H7 (cell line): ENCODE measurements at places on chromosomes 4 and X. TPM values are rescaled to one million over a fixed set of nuclear protein-coding genes. Genes with fewer than 3 reads are reported as not detected.

- DNase-seq, result no peak
Measured at GRCh38 chr4:52192721-52193135, 141.6 kb downstream of the SPATA18 start.

DNA sequence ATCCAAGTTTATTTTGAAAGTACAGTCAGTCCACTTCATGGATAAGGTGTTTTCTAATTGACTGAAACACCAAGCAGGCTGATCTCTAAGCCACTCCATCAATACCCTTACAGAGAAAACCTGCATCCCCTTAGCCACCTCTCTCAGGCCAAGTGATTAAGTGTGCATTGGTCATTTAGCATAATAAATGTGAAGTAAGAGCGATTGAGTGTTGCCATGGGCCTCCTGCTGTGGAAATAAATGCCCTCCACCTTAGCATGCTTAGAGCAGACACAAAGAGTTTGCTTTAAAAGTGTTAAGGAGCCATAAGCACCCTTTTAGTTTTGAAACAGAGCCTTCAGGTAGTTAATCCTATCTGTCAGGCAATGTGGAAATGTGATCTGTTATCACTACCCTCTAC lies 386.5 kb downstream of the GPAT3 start:
- DNase-seq, result no peak

DNA sequence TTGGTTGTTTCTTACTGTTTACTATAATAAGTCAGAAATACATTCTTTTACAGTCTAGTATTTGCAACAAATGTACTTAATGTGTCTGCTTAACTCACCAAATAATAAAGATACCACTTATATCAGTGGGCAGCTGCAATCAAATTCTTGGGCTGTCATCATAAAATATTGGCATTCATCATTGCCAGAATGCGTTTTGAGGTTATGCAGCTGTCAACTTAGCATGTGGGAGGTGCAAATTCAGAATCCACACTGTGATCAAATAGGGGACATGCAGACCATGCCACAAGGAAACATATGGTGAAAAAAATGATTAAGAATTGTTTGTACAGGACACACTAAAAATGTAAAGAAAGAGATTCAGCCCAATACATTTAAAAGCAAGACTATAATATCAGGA lies 86.5 kb downstream of the HCCS start:
- DNase-seq, result no peak

DNA sequence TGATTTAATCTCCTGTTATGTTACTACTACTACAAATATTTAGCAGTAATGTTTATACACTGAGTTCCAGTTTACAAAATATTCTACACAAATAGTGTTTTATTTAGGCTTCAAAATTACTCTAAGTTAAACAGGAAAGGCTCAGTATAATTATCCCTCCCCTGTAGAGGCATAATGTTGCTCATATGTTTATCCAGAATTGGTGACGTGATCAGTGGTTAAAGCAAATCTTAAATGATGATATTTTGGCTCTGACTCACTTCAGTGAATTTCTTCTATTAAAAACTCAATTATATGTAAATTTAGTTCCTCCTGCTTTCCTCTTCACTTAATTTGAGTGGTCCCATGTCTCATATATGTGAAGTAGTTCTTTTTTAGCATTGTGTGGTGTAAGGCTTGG lies 438.5 kb downstream of the ADGRL3 start:
- DNase-seq, result no peak

GRCh38 chr4:27005905-27006590 lies 145.4 kb downstream of the STIM2 start:
- DNase-seq, result no peak

The REPS2 gene
- 0.31 and 1.1 TPM in 2 replicates for total RNA-seq

DNA sequence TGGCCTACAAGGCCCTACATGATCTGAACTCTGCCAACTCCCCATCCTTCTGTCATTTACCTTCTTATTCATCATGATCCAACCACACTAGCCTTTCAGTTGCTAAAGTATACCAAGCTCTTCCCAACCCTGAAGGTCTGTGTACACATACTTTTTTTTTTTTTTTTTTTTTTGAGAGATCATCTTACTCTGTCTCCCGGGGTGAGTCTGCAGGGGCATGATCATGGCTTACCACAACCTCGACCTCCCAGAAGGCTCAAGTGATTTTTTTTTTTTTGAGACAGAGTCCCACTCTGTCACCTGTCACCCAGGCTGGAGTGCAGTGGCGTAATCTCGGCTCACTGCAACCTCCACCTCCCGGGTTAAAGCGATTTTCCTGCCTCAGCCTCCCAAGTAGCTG lies 5.9 kb upstream of the UTP14A start:
- no peak for DNase-seq

- DNase-seq, result no peak
Measured at GRCh38 chr4:174555789-174556630, 33.7 kb upstream of the HPGD start.

DNA sequence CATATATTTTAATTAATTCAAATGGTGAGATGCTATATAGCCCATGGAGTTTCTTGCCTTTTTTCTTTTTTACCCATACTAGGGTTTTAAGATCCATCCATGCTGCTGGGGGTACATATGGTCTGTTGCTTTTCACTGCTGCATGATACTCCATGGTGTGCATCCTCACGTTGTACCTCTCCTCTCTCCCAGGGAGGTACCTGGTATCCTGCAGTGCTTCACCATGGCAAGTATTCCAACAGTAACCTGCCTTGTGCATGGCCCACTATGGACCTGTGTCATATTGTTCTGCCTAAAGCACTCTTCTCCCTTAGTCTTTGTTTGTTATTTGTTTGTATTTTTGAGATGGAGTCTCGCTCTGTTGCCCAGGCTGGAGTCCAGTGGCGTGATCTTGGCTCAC lies 114.3 kb upstream of the GPC4 start:
- DNase-seq, result no peak

The COL25A1 gene
- total RNA-seq, result 2.1 and 2.5 TPM in 2 replicates

DNA sequence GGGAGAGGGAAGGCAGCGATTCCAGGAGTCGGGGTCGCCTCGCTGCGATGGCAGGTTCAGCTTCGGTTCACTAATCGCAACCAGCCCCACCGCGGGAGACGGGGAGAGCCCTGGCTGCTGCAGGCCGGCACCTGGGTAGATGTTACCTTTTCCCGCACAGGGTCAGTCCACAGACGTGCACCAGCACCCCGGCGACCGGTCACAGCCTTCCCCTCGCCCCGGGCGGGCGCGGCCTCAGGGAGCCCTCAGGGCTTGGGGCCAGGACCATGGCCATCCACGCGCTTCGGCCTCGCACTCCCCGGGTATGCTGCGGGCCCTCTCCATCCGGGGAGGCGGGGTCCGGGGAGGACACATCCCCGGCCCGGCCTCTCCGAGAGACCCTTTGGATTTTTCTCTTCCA lies 26.1 kb upstream of the EXOC1L start:
- peak; percentile 33 for DNase-seq

GRCh38 chr4:145097331-145097820 lies 620 bp downstream of the ANAPC10 start:
- no peak for DNase-seq

DNA sequence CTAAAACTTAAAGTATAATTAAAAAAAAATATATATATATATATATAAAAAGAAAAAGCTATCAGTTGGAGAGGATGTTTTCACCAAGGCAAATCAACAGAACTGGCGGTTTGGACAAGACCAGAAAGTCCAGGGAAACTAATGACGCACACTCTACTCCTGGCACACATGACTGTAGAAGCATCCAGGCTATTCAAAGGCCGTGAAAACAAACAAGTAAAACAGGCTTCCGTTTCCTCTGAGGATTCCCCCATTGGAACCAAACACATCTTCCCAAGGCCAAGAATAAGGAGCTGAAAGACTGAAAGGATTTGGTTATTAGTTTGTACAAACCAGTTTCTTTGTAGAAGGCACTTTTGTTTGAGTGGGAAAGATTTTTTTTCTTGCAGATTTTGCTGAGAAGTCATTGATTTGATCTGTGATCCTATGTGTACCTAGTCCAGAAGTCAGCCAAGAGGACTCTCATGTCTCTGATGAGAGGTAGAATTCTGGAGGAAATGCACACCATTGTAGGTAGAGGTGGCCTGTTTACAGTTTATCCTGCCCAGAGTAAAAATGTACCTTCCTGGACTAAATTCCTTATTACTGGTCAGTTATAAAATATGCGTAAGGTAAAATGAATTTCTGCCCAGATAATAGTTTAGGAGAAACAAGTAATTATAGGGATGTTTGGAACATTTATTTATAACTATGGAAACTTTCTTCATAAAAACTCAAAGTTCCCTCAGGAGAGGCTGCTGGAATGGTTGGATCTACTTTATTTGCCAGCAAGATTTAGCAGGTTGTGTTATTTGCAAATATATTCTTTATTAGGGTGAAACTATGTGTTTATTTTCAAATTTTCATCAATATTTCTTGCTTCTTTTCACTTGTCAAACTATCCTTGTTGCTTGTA lies 66.5 kb downstream of the DMP1 start:
- no peak for DNase-seq

DNA sequence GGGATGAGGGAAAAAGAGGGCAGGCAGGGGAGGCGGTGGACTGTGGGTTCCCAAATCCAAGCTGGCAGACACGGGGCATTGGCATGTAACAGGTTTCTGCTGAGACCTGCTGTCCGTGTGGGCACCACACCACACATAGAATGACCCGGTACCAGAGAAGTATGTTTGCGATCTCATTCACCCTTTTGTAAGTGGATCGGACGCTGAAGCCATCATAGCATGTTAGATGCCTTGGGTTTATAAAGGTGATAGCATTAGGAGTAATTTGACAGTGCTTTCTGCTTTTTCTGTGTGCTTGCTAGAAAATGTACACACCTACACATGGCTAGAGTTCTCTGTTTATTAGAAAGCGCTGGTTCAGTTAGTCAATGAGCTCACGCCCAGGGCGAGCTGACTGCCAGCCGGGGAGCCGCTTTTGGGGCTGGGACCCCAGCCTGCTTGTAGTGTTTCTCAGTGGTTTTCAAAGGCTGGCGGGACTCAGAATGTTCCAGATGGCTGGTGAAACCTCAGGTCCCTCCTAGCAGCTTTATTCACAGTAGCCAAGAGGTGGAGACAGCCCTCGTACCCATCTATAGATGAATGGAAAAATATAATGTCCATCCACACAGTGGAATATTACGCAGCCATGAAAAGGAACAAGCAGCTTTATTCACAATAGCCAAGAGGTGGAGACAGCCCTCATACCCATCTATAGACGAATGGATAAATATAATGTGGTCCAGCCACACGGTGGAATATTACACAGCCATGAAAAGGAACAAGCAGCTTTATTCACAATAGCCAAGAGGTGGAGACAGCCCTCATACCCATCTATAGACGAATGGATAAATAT lies 579 bp downstream of the IL3RA start:
- no peak for DNase-seq

GRCh38 chrX:83512111-83512510 lies 4.0 kb downstream of the POU3F4 start:
- no peak for DNase-seq

- DNase-seq, result no peak
Measured at GRCh38 chr4:2494992-2495391, 26.1 kb downstream of the RNF4 start.

- DNase-seq, result no peak
Measured at GRCh38 chrX:19721726-19722370, 165.6 kb downstream of the SH3KBP1 start.

GRCh38 chrX:77969538-77969937 lies at the start of gene PGAM4:
Gene PGAM4, minus strand, starts transcription at chrX:77969638. Its CDS starts 0 bp downstream, at chrX:77969638.
- DNase-seq, result no peak

DNA sequence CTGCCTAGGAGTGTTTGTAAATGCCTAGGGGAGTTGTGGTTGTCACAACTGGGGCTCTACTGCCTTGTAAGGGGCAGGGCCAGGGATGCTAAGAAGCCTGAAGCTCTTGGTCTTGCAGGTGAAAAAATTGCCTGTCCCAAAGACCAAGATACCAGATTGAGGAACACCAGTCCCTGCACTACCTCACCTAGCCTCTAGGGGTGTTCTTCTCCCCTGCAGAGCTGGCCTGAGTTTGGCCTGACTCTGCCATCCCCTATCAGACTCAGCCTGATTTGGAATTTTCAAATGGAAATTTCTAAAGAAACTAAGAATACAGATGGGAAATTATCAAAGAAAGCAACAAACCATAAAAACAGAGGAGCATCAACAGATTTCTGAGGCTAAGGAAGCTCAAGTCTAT lies 90.4 kb downstream of the ZC4H2 start:
- DNase-seq, result peak; percentile 12

The CCDC110 gene
- 0.22 and 0.28 TPM in 2 replicates for total RNA-seq

The ATP1B4 gene
- not detected in 2 replicates for total RNA-seq

The MAGEC2 gene
- total RNA-seq, result not detected in 2 replicates

DNA sequence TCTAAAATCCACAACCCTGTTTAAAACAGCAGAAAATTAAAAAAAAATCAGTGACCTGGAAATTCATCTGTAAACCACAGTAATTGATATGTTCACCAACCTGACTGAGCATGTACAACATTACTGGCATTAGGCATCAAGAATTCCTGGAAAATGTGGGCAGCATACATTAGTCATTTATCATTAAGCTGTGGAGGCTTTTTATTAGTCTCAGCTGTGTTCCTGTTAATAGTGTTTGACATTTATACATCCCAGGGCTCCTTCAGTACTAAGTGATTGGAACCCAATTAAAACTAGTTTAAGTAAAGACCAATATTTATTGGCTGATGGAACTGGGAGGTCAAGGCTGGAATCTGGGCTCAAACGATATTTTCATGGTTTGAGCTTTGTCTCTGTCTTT lies 227.3 kb upstream of the GIMD1 start:
- no peak for DNase-seq
